ENCODE measurements at places on chromosomes 13 and 19. TPM values are rescaled to one million over a fixed set of nuclear protein-coding genes. Genes with fewer than 3 reads are reported as not detected.

Gene CERS1
- 0.13 TPM for total RNA-seq

Gene NPAS1
- 0.64 TPM for total RNA-seq

Gene ZNF577
- 6.8 TPM for total RNA-seq

Gene FGF22
- not detected for total RNA-seq

Gene RBM42
- total RNA-seq: 33.4 TPM

Gene GARIN5A
- 0.51 TPM for total RNA-seq

Gene CLEC17A
- not detected for total RNA-seq

Gene VPS36
- total RNA-seq: 25.5 TPM

Gene TMPRSS9
- not detected for total RNA-seq

Gene GIPR
- total RNA-seq: 0.53 TPM

Gene PLEKHA4
- 0.79 TPM for total RNA-seq

Gene KLK8
- total RNA-seq: 91.1 TPM

Gene MISP
- 138 TPM for total RNA-seq

Gene DNAAF3
- total RNA-seq: 0.53 TPM

Gene C1QTNF9B
- total RNA-seq: not detected

Gene UPK1A
- 0.38 TPM for total RNA-seq

Gene RDH8
- total RNA-seq: not detected

Gene CCNE1
- 6.1 TPM for total RNA-seq

Gene ZNF865
- 0.53 TPM for total RNA-seq

Measured in bronchial epithelial cell (primary cell).